CD4-positive, alpha-beta T cell treated with Interleukin-12 subunit alpha and Interleukin-12 subunit beta, for 1 hour (primary cell): ENCODE measurements at places on chromosomes 16 and 17.
A peak's percentile ranks its signal among the peaks of the same experiment; 100 is the strongest.

- peak; percentile 15 for DNase-seq
Measured at GRCh38 chr16:253833-254232, 19.2 kb downstream of the FAM234A start.

GRCh38 chr17:70159980-70160379 lies 9.4 kb upstream of the KCNJ2 start:
- DNase-seq, result no peak

- DNase-seq, result no peak
Measured at GRCh38 chr17:27778183-27778582, 22.1 kb downstream of the NOS2 start.

DNA sequence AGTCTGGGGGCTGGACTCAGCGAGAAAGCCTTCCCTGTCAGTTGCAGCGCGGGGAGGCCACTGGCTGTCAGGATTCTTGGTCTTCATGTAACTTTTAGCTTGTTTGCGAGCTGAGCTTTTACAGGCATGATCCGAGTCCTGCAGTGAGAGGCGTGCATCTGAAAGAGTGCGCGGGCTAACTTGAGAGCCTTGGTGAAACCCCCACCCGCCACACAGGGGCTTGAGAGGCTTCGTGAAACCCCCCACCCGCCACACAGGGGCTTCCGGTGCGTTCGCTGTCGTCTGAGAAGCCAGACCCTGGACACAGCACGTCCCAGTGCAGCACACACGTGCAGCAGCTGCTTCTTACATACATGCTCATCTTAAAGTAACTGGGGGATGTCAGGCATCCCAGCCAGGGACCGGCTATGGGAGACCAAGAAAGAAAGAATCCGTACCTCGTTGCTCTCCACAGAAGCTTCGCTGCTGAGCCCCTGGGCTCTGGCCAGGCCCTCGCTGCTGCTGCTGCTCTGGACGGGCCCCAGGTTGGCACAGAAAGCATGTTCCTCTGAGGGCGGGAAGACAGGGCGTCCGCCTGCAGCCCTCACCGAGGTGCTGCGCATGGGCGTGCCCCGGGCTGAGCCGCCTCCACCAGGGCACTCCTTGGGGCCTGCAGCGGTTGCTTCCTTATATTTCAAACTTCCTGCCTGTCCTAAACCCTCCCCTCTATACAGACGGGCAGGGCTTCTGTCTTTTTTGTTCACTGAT lies 7.8 kb downstream of the NUDT16L1 start:
- no peak for DNase-seq

DNA sequence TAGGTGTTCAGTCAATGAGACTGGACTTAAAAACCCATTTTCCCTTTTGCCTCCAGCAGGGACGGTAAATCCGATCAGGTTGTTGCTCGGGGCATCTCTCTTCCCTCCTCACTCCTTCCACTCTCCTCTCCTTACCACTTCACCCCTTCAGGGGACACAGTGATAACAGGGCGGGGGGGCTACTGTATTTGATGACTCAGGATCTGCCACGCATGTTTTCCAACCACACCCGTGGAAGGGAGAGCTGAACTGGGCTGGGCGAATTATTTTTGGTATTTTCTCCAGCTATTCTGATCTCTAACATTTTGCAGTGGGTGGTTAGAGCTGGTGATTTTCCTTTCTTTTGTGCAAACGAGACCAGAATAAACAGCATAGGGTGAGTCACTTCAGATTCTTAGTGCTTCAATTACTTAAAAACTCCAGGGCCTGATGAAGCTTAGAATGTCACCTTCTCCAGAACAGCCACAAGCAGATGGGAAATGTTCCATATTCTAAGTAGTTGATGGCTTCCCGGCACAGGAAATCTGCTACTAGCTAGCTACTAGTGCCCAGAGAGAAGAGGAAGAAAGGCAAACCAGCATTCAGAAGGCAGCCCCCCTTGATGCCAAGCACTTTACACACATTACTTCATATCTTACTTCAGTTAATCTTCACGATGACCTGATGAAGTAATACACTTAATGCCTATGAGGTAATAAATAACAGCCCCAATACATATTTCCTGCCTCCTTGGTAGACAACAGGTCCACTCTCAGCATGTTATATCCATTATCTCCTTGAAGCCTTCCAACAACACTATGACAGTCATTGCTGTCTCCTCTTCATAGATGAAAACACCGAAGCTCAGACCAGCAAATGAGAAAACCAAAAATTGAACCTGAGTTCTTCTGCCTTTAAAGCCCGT lies 74.1 kb downstream of the ASIC2 start:
- DNase-seq, result no peak

DNA sequence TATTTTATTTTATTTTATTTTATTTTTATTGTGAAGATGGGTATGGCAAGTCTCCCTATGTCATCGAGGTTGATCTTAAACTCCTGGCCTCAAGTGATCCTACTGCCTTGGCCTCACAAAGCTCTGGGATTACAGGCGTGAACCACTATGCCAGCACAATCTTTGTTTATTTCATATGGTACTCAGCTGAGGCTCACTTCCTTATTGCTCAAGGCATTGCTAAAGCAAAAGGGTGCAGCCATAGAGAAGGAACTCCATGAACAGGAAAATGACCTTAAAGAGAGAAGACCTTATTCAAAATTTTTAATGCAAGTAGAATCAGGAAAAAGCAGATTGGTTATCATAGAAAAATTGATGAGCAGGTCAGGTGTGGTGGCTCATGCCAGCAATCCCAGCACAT lies 110.6 kb upstream of the RBBP6 start:
- DNase-seq, result no peak
